Naive B cell (primary cell): ENCODE measurements at places on chromosomes 2 and 18.

GRCh38 chr2:25388491-25388890, 46.8 kb upstream of the DNMT3A start:
- DNase-seq, result no peak

DNA sequence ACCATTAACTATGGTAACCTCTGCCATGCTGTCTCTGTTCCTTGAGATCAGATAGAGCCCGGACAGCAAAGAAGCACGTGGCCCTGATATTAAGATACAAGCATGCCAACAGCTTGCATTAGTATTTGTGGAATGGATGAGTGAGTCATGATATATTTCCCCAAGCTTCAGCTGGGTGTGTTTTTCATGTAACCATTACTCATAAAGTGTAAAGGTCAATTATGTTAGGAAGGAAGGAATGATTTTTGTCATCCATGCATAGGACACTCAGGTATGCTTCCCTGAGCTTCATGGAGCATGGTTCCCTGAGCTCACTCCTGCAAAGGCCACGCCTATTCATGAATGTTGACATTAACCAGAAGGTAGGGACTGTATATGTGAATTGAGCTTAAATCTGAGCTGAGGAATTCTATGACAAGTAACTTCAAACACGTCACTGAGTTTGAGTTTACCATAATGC, 74.6 kb downstream of the ARL4C start:
- no peak for DNase-seq

DNA sequence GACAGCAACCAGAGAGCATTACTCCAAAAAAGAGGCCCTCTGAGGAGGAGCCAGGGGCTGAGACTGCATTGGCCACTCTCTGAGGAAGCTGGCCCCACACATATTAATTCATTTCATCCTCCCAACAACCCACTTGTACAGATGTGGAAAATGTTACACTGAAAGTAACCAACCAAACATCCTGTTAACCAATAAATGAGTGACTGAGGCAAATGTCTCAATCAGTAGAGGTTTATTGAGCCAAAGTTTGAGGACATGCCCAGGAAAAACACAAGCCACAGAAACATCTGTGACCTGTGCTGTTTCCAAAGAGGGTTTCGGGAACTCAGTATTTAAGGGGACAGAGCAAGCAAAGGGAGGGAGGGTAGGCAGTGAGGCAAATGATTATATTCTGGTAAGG, 53.0 kb downstream of the SKA1 start:
- no peak for DNase-seq

DNA sequence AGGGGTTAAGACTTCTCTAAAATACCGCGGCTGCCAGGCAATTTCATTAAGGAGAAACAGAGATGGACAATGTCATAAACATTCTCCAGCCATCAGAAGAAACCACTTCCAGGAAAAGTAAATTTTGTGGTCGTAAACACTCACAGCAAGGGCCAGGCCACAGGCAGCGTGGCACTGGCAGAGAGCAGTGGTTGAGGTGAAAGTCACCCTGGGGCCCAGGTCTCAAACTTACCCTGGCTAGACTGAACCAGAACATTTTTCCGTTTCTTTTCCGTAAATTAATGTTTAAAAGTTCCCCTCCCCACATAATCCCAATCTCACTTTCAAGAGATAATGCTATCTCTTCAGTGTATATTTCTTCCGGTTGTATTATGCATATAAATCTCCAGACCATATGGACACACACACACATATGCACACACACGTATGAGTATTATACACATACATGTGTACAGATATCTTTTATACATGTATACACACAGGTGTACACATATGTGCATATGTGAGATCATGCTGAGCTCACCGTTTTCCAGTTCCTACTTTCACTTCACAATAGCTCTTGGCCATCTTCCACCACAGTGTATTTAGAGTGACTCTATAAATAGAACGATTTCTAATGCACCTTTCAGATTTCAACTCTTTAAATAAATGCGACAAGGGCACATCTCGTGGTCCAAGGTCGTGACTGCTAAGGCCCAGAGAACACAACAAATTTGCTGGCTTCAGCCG, 90.1 kb downstream of the MALT1 start:
- DNase-seq, result no peak
